Sigmoid colon (tissue), 7 donors: ENCODE measurements at places on chromosomes 12 and 14. TPM values are rescaled to one million over a fixed set of nuclear protein-coding genes. Genes with fewer than 3 reads are reported as not detected.

DNA sequence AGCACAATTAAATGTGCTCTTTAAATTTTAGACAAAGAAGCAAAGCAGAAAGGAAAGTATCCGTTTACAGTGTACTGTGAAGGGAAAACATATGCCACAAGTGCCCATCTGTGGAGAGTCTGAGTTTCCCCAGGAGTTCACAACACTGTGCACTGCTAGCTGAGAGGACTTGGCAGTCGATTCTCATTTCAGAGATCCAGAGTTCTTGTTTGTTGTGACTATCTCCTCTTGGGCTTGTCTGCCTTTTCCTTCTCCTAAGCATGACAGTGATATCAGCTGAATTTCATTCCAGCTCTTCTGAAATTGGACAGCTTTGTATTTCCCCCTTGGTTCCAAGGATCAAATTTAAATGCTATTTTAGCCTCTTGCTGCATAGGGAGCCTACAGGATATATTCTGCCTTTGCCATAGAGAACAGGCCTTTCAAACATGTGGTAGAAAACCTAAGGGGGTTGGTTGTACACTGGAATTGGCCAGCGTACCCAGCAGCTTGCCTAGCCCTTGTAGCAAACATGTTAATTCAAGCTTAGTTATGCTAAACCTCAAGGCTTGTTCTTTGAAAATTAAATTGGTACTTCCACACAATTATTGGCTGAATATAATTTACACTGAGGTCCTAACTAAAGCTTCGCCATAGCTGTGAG, 259.2 kb upstream of the NOVA1 start:
- H3K27me3 ChIP-seq: no peaks in the 10 kb centered on the region
- no peaks in the 10 kb centered on the region for H3K36me3 ChIP-seq
- H3K27ac ChIP-seq: peak overlapping the region; percentile 30
- H3K4me3 ChIP-seq: no peak overlapping the region
- H3K4me1 ChIP-seq: peaks cover 8% of the 10 kb centered on the region

DNA sequence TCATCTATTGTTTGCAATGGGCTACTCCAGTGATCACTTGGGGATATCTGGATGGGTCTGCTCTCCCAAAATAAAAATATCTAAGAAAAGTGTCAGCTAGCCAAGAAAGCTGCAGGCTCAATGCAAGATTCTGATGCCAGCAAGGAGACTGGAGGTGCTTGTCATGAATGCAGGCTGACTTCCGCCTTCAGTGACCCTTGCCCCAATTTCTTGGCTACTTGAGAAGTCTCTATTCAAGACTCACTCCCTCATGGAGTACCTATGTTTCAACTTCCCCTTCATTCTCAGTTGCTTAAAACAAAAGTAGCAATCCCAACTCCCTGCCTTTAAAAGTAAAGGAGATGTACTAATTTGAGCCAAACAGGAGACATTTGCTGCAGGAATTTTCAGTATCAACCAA, 123.9 kb downstream of the GPR65 start:
- H3K27me3 ChIP-seq: no peaks in the 10 kb centered on the region
- H3K27ac ChIP-seq: no peak overlapping the region
- no peaks in the 10 kb centered on the region for H3K36me3 ChIP-seq
- H3K4me1 ChIP-seq: no peaks in the 10 kb centered on the region

DNA sequence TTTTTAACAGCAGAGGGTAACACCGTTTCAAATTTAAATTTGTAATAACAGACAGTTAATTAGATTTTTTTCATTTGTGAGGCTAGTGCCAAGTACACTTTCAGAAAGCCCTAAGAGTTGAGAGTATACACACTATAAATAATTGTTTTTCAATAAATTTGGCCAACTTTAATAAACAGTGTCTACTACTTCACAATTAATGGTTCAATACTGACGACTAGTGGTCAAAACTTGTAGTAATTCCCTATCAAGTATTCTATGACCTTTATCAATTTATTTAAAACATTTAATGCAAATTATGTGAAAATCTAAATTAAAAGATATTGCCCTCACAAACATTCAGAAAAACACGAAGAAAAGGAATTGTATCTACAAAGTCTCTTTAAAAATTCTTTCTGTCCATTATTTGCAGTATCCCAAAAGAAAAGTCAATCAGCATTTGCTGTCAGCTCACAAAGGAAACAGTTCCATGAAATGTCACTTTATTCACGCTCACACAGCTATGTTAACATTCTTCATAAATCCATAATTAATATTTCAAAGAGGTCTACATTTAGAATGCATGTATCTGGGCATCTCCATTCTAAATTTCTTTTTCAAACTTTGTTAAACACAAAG, 91.2 kb downstream of the CEP128 start:
- no peaks in the 10 kb centered on the region for H3K4me1 ChIP-seq
- H3K36me3 ChIP-seq: no peaks in the 10 kb centered on the region
- no peak for DNase-seq

GRCh38 chr12:123591702-123592481, 7.5 kb downstream of the TMED2 start:
- no peak overlapping the region for H3K4me3 ChIP-seq
- no peak overlapping the region for H3K27ac ChIP-seq
- DNase-seq: no peak
- H3K27me3 ChIP-seq: no peaks in the 10 kb centered on the region
- H3K36me3 ChIP-seq: peaks cover 54% of the 10 kb centered on the region

DNA sequence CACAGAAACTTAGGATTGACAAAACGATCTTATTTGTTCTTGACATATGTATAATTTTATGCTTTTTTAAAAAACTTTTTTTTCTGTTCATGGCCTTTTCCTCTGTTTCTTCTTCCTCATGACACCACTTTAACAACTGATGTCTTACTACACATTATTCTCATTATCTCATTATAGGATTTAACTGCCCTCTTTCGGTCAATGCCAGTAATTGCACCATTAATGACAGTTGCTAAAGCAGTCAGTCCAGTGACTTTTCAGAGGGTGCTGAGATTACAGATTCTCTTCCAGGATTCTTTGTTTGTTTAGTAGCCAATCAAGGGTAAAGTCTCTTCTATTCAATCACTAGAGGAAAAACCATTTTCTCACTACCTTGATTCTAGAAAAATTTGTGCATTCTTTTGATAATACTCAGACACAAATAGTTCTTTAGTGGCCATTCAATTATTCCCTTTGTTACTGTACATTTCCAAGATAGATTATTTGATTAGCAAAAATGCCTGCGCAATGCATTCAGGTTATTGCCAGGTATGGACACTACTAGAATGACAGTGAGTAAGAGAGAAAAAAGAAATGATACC, 50.1 kb downstream of the KLRG1 start:
- H3K27me3 ChIP-seq: no peaks in the 10 kb centered on the region
- no peaks in the 10 kb centered on the region for H3K4me1 ChIP-seq
- H3K4me3 ChIP-seq: no peak overlapping the region
- DNase-seq: no peak
- H3K27ac ChIP-seq: no peak overlapping the region
- H3K36me3 ChIP-seq: no peaks in the 10 kb centered on the region

- H3K27ac ChIP-seq: no peak overlapping the region
- DNase-seq: no peak
- peaks cover 7% of the 10 kb centered on the region for H3K4me1 ChIP-seq
- H3K27me3 ChIP-seq: no peaks in the 10 kb centered on the region
Measured at GRCh38 chr14:94663538-94663937, 51.3 kb downstream of the SERPINA3 start.

DNA sequence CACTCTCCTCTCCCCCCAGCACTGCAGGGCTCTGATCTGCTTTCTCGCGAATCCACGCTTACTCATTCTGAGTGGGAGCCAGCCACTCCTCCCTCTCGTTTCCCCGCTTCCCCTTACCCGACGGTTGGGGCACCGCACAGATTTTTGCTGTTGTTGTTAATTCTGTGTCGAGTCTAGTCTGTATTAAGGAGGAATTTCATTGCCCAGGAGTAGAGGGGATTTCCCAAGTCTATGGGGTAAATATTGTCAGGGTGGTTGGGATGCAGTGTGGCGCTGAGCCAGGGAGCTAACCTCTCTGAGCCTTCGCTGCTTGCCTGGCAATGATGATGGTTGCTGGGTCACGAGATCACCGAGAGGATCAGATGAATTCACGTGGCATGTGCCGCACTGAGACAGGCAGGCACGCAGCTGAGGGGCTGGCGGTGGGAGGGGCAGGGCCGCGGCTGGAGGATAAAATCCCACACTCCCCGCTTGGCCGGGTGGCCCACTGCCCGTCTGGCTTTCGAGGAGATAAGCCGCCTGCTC, 18.5 kb downstream of the NCOR2 start:
- H3K4me1 ChIP-seq: no peaks in the 10 kb centered on the region
- peak overlapping the region; percentile 86 for H3K27ac ChIP-seq
- peak overlapping the region; percentile 3 for H3K4me3 ChIP-seq

DNA sequence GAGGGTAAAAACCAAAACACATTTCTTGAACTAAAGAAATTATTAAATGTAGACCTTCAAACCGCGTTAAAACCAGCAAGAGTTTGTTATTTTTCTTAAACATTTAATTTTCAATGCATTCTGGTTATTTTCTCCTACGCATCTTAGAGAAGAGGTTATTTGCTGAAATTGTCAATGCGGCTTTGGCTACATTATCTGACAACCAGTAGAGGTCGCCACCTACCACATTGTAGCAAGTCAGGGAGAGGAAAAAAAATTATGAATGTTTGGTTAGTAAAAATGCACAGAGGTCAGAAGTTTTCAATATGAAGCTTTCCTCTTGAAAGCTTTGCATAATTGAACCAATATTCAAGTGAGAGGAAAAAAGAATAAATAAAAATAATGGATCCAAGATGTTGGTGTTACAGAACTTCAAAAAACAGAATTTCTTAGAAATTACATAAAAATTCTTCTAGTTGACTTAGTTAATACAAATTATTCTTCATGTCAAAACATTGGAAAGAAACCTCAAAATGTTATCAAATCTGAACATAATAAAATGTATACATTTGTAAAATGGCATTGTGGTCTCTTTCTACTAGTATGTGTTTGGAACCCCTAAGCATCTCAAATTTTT, 159.4 kb upstream of the TMTC2 start:
- no peak overlapping the region for H3K27ac ChIP-seq
- DNase-seq: no peak
- no peaks in the 10 kb centered on the region for H3K4me1 ChIP-seq
- no peak overlapping the region for H3K4me3 ChIP-seq
- no peaks in the 10 kb centered on the region for H3K27me3 ChIP-seq

DNA sequence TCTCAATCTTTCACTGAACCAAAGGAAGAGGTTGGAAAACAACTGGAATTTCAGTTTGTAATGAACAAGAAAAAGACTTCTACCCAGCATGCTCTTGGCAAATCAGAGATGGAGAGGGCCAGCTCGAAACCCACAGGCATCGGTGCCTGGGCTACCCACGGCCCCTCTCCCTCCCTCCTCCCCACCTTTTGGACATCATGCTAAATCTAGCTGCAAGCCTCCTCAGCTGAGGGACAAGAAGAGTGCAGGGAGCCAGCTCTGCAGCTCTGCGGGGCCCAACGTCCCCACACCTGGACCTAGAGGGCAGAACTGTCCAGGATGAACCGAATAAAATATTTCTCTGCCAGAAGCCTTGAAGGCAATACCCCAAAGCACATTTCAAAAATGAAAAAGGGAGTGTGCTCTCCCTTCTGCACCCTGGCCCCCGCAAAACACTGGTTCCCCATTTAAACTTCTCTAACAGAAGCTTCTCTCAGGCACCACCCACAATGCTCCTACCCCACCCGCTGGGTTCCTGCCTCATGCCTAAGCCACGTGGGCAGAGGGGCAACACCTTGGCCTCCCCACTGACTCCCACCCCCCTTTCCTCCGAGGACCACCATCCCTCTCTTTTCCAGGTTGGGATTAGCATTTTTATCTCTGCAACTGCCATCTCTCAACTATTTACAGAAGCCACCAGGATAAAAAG, 8.2 kb downstream of the CAMKK2 start:
- H3K4me1 ChIP-seq: no peaks in the 10 kb centered on the region
- no peaks in the 10 kb centered on the region for H3K36me3 ChIP-seq
- H3K27me3 ChIP-seq: no peaks in the 10 kb centered on the region
- no peak for DNase-seq
- peak overlapping the region; percentile 9 for H3K27ac ChIP-seq

DNA sequence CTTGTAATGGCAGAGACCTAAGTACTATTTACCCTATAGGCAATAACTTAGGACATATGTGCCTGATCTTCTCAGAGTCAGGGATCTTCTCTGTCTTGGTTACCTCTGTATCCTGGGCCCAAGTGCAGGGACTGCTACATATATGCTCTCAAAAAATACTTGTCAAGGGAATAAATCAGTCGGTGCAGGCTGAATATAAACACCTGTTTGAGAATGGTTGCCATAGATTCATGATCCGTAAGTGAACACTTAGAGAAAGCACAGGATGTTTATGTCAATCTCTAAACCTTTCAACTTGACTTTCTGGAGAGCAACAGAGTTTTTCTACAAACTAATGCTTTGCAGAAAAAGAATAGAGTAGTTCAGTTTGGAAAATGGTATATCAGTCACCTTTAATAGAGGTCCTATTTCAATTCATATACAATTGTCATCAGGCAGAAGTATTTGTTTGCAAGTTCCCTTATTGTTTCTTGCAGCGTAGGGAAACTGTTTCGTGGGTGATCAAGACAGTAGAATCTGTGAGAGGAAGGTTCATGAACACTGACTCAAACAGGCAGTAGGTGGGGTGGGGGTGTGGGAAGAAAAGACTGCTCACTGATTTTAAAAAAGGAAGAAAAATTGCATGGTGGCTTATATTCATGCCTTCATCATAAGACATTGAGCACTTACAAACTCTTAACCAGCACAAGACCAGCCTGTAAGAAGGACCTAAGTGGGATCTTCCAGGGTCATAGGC, 6.0 kb upstream of the UBE2N start:
- no peak overlapping the region for H3K4me3 ChIP-seq
- H3K27ac ChIP-seq: no peak overlapping the region
- DNase-seq: no peak

GRCh38 chr12:55708695-55709233, 1.1 kb upstream of the ITGA7 start:
- H3K27me3 ChIP-seq: no peaks in the 10 kb centered on the region
- no peak for DNase-seq
- peak overlapping the region; percentile 100 for H3K27ac ChIP-seq

DNA sequence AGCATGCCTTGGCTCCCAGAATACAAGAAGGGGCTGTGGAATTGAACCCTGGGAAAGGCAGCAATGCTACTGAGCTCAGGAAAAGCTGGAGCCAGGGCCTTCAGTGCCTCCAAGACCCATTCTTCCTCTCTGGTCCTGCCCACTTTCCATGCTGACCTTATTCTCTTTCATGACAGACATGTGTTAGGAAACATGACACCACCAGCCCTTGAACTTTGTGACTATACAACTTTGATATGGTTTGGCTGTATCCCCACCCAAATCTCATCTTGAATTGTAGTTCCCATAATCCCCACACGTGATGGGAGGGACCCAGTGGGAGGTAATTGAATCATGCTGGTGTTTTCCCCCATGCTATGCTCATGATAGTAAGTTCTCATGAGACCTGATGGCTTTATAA, 408.2 kb downstream of the DPF3 start:
- H3K27me3 ChIP-seq: no peaks in the 10 kb centered on the region
- H3K4me1 ChIP-seq: no peaks in the 10 kb centered on the region
- H3K27ac ChIP-seq: no peak overlapping the region
- no peaks in the 10 kb centered on the region for H3K36me3 ChIP-seq
- no peak overlapping the region for H3K4me3 ChIP-seq

GRCh38 chr14:33210311-33210710, 271.6 kb downstream of the NPAS3 start:
- H3K4me1 ChIP-seq: no peaks in the 10 kb centered on the region
- no peak for DNase-seq
- H3K4me3 ChIP-seq: no peak overlapping the region
- H3K27ac ChIP-seq: no peak overlapping the region
- H3K36me3 ChIP-seq: no peaks in the 10 kb centered on the region
- H3K27me3 ChIP-seq: no peaks in the 10 kb centered on the region

The SLCO1A2 gene
- polyA plus RNA-seq: under 0.01 TPM

The ACOT6 gene
- polyA plus RNA-seq: not detected

The CEBPE gene
- polyA plus RNA-seq: 0.28 TPM

The NID2 gene
- 9.0 TPM for polyA plus RNA-seq

The KRT77 gene
- polyA plus RNA-seq: not detected

The HOXC12 gene
- not detected for polyA plus RNA-seq

The CISTR gene
- not detected for polyA plus RNA-seq

The KLRD1 gene
- not detected for polyA plus RNA-seq

The CCDC38 gene
- polyA plus RNA-seq: not detected
